ENCODE measurements at places on chromosomes 13 and 19.

DNA sequence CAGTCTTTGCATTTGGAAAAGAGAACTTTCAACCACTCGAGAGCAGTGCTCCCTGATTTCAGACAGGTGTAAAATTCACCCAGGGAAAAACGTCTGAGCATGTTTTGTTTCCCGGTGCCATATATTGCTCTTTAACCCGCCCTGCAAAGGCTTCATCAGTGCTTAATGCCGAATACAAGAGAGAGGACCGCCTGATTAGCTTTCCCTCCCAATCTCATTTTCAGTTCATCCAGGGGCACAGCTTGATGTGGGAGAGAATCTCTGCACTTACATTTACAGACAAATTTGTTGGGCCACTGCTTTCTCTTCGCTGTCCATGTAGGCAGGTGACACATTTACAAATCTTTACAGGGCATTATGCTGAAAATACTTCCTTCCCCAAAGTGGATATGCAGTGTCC is 499.1 kb downstream of the LIG4 start:
- DNase-seq, result no peak

DNA sequence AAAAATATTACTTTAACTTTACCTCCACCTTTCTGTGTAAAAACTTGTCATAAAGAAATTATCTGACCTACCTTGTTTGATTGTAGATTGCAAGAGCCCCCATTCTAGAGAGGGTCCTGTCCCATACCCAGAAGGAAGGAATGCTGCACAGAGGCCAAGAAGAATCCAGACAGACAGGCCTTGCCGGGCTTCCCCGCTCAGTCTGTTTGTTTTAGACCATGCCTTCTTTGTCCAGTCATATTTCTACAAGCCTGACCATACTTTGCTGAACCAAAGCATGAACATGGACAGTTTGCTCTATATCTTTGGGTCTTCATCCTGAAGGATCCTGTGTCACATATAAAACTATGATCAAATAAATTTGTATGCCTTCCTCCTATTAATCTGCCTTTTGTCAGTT is 95.8 kb upstream of the MYCBP2 start:
- DNase-seq, result no peak

DNA sequence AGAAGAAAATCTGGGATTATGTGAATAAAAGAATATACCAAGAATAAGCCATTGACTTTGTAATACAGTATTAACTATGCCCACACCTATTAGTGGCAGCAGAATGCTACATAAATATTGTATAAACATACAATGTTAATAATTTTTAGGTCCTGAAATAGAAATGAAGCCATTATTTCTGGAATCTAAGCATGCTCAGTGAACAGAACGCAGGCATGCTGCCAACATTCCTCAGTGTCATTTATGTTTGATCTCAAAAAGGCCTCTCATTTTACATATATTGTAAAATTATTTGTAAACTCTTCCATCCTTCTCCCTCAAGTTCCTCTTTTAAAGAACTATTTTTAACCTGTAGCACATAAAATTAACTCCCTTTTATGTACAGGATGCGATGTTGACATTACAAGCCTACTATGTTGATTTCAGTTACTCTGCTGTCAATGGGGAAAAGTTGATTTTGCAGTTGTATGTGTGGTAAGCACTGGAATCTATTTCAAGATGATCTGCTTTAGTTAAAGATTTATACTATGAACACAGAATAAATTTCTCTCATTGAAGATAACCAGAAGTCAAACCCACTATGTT is 118.8 kb downstream of the VWA8 start:
- no peak for DNase-seq

- no peak for DNase-seq
These were observed 209.8 kb downstream of the FGF14 start for GRCh38 chr13:102191951-102192502.

GRCh38 chr19:751501-752341 is 809 bp downstream of the MISP start:
- no peak for DNase-seq

GRCh38 chr13:44309794-44310757 is 63.5 kb upstream of the SERP2 start:
- no peak for DNase-seq

GRCh38 chr13:46665248-46665632 is 112.3 kb downstream of the LRCH1 start:
- DNase-seq, result no peak

DNA sequence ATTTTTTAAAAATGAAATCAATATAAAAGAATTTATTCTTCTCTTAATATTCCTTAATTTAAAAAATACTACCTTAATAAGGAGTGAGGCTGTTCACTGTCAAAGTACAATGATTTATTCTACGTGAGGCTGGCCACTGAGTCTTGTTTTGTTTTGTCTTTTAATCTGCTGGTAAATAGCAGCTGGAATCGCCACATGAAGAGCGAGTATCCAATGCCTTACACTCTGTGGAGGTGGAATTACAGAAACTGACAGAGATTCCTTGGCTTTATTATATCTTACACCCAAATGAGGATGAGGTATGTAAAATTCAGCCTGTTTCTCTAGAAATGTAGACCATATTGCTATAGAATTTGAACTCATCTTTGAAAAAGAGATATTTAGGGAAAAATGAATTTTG is 52.9 kb upstream of the AKAP11 start:
- no peak for DNase-seq

DNA sequence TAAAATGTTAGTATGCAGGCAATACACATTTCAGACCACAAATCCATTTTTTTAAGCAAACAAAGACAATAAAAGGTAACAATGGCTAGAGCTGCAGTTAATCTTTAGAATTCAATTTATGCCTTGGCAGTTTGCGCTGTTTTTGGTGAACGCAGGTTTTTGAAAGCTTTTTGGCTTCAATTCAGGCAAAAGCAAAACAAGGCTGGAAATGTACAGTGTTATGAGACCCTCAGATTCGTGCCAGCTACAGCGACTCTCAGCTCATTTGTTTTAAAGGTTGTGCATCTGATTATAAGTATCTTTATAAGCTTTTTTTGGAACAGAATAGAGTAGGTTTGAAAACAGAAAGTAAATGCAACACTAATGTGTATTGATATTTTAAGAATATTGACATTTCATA is 63.6 kb upstream of the SOX1 start:
- no peak for DNase-seq

Data from T-helper 2 cell (primary cell).